ENCODE measurements at places on chromosomes 7 and 10.

DNA sequence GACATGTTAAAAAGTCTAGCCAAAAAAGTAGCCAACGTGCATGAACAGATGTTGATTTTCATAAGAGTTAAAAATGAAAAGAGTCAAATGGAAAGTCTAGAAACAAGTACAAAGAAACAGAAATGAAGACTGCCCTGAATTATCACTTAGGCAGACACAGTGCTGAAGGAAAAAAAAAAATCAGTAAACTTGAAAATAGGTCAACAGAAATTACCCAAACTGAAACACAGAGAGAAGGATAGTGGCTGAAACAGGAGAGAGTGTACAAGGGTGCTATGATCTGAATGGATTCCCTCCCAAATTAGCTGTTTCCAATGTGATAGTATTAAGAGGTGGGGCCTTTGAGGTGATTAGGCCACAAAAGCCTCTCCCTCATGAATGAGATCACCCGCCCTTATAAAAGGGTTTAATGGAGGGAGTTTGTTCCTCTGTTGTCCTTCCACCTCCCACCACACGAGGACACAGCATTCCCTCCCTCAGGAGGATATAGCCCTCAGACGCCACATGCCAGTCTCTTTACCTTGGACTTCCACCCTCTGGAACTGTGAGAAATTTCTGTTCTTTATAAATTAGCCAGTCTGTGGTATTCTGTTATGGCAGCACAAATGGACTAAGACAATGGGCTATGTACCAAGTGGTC is 249.7 kb downstream of the AHR start:
- no peak for DNase-seq

DNA sequence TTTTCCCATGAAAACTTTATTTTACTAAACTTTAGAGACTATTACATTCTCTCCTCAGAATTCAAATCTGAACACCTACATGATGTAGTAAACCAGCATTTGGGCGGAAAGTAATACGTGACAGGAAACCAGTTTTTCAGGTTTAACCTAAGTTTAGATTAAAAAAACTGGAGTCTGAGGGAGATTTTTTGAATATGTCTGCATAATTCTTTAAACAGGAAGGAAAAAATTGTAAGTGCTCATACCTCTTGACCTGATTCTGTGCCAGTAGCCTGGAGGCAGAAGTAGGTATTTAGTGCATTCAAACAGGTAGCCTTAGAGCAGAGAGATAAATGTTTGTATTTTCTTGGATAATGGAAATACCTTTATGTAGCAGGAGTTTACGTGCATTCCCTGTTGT is 224.3 kb downstream of the MDFIC start:
- no peak for DNase-seq

- no peak for DNase-seq
These were observed 2.7 kb upstream of the JCAD start for GRCh38 chr10:30062090-30062489.

DNA sequence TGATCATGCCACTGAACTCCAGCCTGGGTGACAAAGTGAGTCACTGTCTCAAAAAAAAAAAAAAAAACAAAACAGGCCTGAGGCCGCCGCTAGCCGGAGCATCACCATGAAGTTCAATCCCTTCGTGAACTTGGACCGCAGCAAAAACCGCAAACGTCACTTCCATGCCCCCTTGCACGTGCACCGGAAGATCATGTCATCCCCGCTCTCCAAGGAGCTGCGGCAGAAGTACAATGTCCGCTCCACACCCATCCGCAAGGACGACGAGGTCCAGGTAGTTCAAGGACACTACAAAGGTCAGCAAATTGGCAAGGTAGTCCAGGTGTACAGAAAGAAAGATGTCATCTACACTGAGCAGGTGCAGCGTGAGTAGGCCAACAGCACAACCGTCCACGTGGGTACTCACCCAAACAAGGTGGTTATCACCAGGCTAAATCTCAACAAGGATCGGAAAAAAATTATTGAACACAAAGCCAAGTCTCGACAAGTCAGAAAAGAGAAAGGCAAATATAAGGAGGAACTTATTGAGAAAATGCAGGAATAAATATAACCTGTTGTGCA is 17.5 kb upstream of the RUFY2 start:
- DNase-seq: no peak

DNA sequence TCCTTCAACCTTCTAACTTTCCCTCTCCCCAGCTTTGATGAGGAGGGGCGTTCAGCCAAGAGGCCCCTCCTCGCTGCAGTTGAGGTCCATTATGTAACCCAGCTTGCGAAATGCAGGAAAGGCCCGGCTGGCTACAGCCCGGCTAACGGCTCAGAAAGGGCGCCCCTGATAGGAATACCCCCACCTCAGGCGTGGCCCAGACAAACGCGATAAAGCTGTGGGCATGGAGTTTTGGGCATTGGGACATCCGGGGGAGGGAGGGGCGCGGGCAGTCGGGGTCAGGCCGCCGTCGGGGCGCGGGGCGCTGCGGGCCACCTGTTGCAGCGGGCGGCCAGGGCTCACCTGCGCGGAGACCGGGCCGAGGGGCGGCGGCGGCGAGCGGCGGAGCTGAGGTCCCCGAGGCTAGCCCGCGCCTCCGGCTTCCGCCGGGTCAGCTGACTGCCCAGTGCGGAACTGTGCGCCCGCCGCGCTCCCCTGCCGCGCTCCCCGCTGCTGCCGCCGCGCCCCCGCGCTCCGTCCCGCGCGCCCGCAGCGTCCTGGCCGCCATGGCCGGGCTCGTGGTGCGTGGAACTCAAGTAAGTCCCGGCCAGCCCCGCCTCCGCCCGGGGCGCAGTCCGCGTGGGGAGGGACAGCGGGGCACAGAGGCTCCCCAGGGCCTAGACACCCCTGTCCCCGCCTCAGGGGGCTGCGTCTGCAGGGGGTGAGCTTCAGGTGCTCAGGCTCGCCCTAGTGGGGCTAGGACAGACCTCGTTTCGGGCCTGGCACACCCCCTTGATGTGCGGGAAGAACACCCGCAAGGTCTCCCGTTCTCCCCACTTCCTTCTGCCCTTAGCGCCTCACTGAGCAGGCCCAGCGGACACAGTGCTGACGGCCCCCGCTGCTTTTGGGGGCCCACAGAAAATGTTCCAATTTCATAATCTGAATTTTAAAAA is at the start of gene LRMDA:
Gene LRMDA, plus strand, starts transcription at position 445 of the 932 bp plus-strand sequence.
- peak; percentile 21 for DNase-seq

DNA sequence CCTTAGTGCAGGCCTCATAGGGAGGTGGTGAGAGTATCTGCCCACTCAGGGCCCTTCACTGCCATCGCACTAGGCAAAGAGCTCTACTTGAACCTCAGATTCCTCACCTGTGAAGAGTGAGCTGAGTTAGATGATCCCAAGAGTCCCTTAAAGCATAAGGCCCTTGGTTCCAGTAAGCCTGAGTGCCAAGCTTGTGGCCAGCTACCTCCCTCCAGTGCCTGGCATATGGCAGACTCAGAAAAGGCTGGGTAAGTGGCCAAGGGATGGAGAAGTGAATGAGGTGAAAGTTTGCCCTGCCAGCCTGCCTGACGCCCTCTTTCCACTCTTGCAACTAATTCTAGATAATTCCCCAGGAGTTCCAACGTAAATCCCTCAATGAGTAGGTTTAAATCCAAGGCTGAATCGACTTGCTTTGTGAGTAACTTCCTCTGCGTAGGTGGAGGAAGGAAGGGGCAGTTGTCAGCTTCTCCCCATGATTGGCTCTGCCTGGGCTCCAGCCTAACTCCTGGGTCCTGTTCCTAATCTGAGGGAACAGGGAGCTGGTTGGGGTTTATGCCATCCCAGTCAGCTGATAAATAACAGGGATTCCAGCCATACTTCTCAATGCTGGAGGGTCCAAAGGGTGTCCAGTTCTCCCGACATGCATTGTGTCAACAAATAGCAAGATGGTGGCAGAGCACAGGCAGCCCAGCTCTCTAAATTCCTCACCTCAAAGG is 14.2 kb downstream of the DUSP5 start:
- no peak for DNase-seq

DNA sequence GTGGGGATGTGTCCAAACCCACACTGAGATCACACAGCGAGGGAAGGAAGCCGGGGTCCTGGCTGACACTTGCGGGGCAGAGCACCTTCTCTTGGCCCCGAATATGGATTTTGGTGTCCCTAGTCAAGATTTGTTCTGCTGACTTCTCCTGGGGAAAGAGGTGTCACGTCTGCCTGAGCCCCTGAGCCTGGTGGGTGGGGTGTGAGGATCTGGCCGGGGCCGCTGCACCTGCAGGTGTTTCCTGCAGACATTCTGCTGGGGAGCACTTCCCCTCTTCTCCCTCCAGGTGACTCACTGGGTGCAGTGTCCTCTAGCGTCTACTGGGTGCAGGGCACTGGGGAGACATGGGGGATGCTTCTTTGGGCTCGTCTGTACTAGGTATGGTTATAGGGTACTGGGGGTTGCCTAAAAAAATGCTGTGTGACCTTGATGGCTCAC is 99.2 kb downstream of the GRK5 start:
- DNase-seq: peak; percentile 87

DNA sequence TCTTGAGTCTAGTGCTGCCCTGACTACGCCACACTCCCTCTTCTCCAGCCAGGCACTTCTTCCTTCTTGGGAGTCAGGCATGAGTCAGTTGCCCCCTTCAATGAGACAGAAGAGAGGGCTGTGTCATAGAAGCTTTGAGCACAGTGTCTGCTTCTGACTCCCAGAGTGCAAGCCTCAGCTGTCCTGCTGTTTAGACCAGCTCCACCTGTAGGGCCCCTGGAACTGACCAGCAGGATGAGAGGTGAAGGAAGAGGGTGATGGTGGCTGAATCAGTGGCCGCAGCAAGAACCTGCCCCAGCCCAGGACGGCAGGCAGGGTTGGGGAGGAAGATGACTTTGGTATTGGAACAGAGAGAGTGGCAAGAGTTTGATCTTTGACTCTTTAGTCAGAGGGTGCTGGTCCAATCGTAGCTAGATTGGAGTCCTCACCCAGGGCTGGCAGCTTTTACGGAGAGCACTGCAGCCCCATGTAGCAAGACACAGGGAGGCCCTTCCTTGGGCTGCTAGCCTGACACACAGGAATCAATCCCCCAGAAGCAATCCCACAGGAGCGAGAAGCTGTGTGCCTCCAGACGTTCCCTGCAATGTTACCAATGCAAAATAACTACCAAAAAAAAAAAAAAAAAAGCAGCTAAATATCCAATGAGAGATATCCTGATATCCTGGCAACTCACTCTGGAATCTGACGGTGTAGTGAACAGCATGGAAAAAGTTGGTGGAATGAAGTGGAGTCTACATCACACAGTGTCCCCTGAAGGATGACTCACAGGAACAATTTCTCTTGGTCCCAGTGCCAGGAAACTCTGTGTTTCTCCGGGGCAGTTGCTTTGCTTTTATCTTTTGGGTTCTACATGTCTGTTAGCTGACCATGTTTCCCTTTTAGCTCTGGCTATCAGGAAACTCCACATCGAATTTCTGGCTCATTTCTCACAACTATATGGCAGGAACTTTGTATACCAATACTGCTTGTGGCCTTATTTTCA is 6.9 kb downstream of the C10orf62 start:
- DNase-seq: no peak

DNA sequence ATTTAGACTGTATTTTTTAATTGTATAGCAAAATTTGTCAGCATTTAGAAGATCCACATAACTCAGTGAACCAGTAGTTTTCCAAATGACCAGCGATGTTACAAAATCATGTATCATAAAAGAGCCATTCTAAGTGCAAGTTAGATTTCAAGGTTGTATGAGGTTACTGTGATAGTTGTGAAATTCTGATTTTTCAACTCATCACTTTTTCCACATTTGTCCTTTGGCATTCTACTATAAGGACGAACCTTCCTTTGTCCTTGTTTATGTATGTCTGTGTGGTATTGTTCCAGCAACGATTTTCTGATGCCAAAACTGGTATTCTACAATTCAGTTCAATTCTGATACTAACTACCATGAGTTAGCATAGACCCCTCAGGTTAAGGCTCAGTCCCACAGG is 64.2 kb downstream of the TAX1BP1 start:
- no peak for DNase-seq

GRCh38 chr7:48742079-48742798 is 182.1 kb upstream of the CDC14C start:
- no peak for DNase-seq

- peak; percentile 94 for DNase-seq
These were observed 5.4 kb upstream of the SPACDR start for GRCh38 chr7:100469227-100470044.

DNA sequence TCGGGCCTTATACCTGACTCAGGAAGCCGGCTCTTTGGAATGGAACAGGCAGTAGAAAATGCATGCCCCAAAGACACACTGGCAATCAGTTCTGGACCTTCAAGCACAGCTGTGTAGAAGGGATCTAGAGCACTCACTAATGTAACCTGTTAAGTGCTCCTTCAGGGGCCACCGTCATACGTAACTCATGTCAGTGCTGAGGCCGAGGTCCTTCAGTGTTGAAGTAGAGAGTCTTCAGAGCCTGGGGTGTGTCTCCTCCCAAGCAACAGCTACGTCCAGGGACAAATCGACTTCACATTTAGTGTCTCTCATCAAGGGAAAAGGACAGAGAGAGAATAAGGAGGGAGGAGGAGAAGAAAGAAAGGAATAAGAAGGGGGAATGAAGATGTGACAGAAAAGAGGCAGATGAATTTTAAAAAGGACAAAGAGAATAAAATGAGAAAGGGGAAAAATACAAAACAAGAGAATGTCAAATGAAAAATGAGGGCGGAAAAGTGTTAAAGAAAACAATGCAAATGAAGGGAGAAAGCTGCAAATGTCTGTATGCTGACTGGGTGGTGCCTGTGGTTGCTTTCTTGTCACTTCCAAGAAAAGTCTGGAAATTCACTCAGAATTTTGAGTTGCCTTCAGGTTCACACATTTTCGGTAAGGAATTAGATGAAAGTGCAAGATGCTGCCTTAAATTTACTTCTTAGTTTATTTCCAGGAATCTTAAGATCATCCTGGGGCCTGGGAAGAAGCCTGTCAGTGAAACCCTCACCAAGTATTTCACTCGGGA is 989.4 kb downstream of the GRID1 start:
- DNase-seq: no peak

DNA sequence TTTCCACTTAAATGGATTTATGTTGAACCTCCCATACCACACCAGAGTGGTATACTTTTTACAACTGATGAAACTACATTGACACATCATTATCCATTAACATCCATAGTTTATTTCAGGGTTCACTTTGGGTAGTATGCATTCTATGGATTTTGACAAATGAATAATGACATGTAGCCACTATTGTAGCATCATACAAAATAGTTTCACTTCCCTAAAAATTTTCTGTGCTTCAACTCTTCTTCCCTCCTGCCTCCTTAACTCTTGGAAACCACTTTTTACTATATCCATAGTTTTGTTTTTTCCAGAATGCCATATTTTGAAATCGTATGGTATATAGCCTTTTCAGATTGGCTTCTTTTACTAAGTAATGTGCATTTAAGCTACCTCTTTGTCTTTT is 199.5 kb upstream of the TMEM196 start:
- DNase-seq: no peak

GRCh38 chr7:80139236-80139635 is 4.6 kb downstream of the GNAI1 start:
- DNase-seq: no peak

GRCh38 chr10:14508725-14509124 is 178.0 kb upstream of the FRMD4A start:
- no peak for DNase-seq
